ENCODE measurements at places on chromosomes 6 and 20.

DNA sequence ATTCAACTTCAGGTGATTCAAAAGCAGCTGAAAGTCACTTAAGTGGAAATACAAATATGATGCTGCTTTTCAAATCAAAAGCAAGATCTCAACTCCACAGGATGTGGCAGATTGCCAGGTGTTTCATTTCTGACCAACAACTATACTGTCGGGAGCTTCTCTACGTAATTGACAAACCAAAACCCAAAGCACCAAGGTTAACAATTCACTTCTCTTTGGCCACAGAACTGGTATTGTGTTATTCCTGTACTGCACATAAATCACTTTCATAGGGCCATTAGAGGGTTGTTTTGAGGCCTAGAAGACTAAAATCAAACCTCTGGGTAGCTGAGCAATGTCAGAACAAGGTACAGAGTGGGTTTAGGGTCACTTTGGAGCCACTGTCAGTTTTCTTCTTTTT lies 169.7 kb downstream of the HAO1 start:
- DNase-seq: no peak

DNA sequence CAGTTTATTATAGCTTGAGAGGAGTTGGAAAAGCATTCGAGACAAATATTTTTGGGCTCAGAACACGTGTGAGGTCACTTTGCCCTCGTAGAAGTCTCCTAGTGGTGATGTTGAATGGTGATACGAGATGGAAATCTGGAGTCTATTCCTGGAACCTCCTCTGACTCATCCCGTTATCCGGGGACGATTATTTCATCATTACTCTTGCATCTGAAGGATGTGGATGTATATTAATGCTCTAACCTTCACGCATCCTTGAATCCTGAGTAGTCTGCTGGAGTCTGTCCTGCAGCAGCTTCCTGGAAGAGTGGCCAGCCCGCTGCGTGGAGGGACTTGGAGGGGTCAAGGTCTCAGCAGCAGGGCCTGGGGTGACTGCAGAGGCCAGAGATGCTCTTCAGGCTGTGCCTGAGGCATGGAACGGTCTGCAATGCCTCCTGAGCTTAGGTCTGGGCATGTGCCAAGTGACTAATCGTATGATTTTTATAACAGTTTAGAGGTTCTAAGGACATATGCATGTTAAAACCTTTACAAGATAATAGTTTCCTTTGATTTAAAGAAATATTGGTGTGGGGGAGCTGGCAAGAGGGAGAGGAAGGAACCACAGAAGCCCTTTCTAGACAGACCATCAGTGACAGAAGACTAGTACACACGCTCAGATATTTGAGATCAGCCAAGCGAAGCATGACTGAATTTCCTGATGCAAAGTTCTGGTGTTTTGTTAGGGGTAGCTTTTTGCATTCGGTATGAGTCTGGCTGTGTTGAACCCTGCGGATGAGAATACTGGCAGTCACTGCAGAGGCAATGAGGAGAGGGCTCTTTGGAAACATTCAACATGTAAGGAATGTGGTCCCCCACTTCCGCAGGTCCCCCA lies 400.2 kb downstream of the QKI start:
- peak; percentile 79 for DNase-seq

DNA sequence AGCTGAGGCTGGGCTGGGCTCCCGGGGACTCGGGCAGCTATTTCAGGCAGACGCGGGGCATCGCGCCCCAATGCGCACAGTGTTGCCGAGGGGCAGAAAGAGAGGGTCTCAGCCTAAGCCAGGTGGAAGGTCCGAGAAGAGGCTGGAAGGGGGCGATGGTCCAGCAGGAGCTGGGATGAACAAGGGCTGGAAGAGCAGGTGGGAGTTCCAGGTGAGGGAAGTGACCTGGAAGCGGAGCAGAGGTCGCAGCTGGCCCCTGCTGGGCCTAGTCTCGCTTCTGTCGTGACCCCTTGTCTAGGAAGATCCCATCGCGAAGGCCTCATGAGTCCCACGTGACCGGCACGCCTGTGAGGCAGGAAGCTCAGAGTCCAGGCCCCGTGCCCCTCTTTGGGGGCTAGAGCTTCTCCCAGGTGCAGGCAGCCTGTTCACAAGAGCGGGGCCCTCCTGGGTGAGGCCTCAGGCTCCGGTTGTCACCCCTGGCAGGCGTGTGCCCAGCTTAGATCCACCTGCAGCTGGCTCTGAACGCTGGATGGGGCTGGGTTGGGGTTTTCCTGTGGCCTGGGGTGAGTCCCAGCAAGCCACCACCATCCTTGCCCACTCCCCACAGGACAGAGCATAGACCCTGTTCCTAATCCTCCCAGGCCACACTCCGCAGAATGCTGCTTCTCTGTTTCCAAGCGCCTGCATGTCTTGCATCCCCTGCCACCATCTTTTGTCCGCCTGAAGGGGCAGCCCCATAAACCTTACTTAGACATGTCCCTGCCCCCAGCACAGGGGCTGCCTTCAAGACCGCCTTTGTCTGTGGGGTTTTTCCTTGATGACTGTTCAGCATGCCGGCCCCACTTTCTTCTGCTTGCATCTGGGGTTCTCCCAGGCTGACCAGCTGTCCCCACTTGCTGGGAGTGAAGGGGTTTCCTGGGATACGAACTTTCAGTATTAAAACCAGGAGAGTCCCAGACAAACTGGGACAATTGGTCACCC lies 15.1 kb downstream of the SLC22A3 start:
- no peak for DNase-seq

GRCh38 chr6:170446841-170447560 lies 106.1 kb downstream of the PSMB1 start:
- DNase-seq: no peak

DNA sequence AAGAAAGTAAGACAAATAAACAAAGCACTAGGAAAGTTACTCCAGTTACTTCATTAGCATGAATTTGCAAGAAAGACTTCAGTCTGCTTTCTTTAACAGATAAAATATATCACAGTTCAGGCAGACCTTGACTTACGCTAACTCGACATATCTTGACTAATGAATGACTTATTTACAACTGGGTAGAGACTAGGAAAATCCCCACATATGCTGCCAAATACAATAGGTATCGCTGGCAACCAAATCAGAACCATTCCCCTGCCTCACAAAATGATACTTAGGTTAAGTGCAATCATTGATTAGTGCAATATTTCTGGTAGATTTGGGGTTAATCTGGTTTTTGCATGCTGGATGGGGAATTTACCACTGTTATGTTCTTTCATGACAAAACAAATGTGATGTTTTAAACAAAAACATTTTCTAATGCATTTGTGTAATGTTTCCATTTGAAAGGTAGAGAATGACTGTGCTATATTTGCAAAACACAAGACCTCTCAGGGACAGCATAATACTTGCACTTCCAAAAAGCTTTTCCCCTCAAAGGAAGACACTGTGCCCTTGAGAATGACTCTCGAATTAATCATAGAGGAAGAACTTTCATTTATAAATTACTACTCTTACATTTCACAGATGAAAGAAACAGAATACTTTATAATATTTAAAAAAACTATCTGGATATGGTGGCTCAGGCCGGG lies 101.6 kb downstream of the PRKN start:
- no peak for DNase-seq

- no peak for DNase-seq
Observed at GRCh38 chr20:59164686-59165391, 1.2 kb downstream of the ZNF831 start.

- DNase-seq: no peak
Observed at GRCh38 chr6:153123801-153124200, 7.3 kb downstream of the RGS17 start.

DNA sequence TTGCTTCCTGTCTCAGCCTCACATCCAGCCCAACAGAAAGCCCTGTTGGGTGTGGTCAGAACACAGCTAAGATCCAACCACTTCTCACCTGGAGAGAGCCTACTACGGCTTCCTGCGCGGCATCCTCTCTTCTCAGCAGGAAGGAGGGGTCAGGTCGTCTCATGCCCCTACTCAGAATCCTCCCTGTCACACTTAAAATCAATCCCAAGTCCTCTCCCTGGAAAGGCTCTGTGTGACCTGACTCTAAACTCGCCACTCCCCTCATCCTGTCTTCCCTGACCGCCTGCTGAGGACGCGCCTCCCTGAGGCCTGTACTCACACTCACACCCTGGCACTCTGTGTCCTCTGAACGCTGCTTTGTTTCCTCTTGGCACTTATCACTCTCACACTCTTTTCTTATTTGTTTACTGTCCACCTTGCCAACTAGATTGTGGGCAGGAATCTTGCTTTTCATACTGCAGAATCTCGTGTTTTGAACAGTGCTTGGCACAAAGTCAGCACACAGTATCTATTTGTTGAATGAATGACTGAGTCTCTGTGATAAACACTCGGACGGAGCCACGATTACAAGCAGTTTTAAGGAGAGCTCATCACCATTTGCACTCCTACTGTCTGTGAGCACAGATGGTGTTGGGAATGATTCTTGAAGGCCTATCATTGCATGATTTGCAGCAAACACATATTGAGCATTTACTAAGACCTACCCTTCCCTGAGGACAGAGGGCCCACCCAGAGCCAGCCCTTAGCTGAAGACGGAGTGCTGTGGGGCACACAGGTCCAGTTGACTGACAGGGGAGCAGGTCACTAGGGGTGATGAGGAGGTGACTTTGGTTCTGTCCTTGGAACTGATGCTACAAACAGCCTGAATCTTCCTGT lies 18.7 kb downstream of the RAB5IF start:
- no peak for DNase-seq

GRCh38 chr20:56634735-56635385 lies 5.8 kb downstream of the TFAP2C start:
- no peak for DNase-seq

- DNase-seq: no peak
Observed at GRCh38 chr6:108883172-108883571, 35.0 kb downstream of the ARMC2 start.

DNA sequence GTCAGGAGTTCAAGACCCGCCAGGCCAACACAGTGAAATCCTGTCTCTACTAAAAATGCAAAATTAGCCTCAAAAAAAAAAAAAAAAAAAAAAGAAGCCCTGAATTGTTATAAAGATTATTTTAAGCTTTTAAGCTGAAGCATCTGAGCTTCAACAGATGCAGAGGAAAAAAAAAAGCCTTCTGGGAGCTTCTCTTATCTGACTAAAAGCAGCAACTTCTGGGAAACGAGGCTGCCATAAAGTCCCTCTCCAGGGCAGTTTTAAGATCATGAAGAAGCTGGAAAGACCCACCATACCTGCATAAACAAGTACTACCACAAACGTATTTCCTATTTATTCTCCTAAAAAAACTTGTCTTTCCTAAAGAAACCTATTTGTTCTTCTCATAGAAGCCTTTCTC lies 3.6 kb downstream of the SERINC3 start:
- DNase-seq: no peak

DNA sequence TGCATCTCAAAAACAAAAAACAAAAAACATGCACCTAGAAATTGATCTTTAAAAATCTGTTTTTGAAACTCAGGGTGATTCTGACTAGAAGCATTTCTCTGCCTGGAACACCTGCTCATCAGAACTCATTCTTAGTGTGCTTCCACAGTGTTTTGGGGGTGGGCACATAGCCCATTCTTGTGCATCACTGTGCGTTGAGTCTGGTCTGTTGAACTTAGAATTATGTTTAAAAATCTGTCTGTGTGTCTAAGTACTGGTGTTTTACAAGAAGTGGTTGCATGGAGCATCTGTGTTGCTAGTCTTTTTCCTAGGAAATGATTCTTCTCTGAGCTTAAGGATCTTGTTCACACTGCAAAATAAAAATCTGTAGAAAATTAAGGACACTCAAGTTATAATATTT lies 264.5 kb downstream of the SOX4 start:
- DNase-seq: no peak

DNA sequence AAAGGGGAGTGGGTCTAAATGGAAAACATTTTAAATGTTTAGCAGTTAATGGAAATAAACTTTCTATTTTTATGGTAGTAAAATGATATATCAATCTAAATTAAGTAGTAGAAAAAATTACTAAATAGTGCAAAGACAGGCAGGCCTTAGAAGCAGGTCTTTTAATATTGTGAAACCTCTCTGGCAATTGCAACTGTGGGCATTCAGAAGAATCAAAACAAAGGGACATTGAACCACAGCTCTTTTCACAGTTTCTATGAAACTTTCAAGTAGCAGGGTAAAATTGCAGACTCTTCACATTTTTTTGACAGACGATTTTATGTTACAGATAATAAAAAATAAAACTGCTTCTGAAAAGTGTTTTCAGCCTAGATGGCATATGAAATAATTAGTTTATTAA lies 533.7 kb downstream of the BCKDHB start:
- no peak for DNase-seq

DNA sequence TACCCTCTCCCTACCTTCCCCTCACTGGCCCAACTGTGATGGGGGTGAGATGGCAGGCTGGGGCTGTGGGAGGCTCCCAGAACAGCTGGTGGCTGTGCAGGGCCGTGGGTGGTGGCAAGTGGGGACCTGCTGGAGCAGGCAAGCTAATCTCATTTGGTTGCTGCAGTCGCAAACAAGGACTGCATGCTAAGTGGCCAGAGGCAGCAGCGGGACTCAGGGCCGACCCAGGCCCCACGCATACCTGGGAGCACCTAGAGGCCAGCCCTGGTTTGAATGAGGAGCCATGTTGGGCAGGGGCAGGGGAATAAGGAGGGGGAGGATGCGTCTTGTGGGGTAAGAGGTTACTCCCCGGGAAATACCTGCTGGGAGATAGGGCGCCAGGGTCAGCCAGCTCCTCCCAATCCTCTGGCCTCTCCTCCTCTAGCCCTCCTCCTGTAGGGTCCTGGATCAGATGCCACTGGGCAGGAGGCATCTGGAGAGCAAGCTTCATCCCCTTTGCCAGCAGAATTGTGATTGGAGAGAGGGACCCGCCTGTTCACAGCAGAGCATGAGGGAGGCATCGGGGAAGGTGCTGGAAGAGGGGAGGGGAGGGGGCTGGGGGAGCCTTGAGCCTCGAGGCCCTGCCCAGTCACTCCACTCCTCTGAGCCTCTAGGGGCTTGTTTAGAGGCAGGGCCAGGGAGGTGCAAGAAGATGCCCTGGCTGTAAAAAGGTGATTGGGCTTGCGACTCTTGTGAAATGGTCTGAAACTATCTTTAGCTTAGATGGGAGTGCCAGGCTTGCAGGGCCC lies 24.3 kb upstream of the CDH22 start:
- no peak for DNase-seq

GRCh38 chr20:48047447-48047846 lies 262.2 kb upstream of the SULF2 start:
- DNase-seq: no peak

DNA sequence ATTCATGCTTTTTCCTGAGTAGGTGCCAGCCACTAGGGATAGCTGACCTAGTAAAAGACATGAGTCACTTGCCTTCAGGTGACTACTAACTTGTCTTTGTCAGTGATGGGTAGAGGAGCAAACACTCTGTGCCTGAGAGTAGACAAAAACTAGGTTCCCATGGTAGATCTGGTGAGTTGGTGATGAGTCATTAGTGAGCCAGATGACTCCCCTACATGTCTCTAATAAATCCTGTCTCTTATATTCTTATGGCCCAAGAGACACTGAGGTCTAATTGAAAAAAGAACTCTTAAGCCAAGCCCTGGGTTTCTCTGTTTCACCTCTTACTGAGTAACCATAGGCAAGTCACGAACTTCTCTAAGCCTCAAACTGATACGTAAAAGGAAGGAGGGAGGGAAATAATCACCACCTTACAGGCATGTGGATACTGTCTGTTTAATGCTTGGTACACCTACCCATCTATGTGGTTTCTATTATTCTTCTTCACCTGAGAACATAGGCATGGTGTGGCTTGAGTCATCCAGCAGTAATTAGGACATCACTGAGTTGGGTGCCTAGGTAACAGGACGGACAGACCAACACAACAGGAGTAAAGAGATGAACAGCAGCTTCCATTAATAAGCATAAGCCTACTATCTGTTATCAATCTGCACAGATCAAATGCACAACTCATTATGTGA lies 20.3 kb downstream of the TTPAL start:
- DNase-seq: peak; percentile 79
